ENCODE measurements at places on chromosomes 7 and 10. TPM values are rescaled to one million over a fixed set of nuclear protein-coding genes. Genes with fewer than 3 reads are reported as not detected.

The TMEM236 gene
- 0.12 TPM for total RNA-seq

The ASAH2 gene
- total RNA-seq = 4.2 TPM

The ADAM8 gene
- total RNA-seq = 173 TPM

The CCNY gene
- total RNA-seq = 47.0 TPM

The LLCFC1 gene
- total RNA-seq = not detected

The TMEM270 gene
- not detected for total RNA-seq

The ELN gene
- not detected for total RNA-seq

The FAM24B gene
- 15.3 TPM for total RNA-seq

The NAT16 gene
- total RNA-seq = not detected

The ARHGEF5 gene
- 5.6 TPM for total RNA-seq

The SPDYE9 gene
- total RNA-seq = not detected

The SYPL1 gene
- total RNA-seq = 24.1 TPM

The FAM25G gene
- not detected for total RNA-seq

The ZNF655 gene
- total RNA-seq = 92.7 TPM

The NPY4R gene
- not detected for total RNA-seq

The MARVELD1 gene
- total RNA-seq = 2.8 TPM

The SKIDA1 gene
- 0.29 TPM for total RNA-seq

The CLEC5A gene
- total RNA-seq = not detected

The APBB1IP gene
- total RNA-seq = 73.2 TPM

The CALML3 gene
- total RNA-seq = not detected

Data from activated CD8-positive, alpha-beta memory T cell treated with anti-CD3 and anti-CD28 coated beads, Interleukin-2, amount 10 ng/mL, durations not matched to agents 7 days and 5 days (primary cell).